ENCODE measurements at places on chromosomes 4 and X. TPM values are rescaled to one million over a fixed set of nuclear protein-coding genes. Genes with fewer than 3 reads are reported as not detected.
A peak's percentile ranks its signal among the peaks of the same experiment; 100 is the strongest.

CENPE gene
- 6.1 TPM for polyA plus RNA-seq

INTU gene
- 5.0 TPM for polyA plus RNA-seq

AREG gene
- 1,566 TPM for polyA plus RNA-seq

AR gene
- 0.27 TPM for polyA plus RNA-seq

AFF2 gene
- 0.03 TPM for polyA plus RNA-seq

TBC1D9 gene
- 9.0 TPM for polyA plus RNA-seq

DNA sequence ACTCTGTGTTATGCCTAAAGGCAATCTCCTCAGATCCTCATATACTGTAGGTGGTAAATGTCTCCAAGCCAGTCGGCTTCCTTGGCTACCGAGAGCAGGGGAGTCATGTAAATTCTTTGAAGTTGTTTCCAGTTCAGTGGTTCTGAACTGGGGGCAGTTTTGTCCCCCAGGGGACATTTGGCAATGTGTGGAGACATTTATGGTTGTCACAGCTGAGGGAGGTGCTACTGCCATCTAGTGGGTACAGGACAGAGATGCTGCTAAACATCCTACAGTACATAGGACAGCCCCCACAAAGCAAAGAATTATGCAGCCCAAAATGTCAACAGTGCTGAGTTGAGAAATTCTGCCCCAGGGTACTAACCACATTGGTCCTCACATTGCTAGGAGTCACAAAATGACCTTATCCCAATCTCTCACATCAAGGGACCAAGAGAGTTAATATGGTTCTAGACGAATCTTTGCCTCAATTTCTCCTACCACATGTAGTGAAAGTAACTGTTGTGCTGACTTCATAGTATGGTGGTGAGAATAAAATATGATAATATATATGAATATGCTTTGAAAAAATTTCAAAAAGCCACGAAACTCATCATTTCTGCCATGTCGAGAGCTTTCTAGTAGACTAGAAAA lies 104.4 kb upstream of the ARHGAP24 start:
- H3K36me3 ChIP-seq: no peaks in the 10 kb centered on the region
- peaks cover 6% of the 10 kb centered on the region for H3K27me3 ChIP-seq
- no peak overlapping the region for H3K4me3 ChIP-seq
- no peaks in the 10 kb centered on the region for H3K4me1 ChIP-seq

- no peak for DNase-seq
- no peaks in the 10 kb centered on the region for H3K27me3 ChIP-seq
- peak overlapping the region; percentile 81 for H3K27ac ChIP-seq
- H3K4me1 ChIP-seq: peaks cover 8% of the 10 kb centered on the region
- peaks cover 3% of the 10 kb centered on the region for H3K36me3 ChIP-seq
These were observed 1.1 kb upstream of the GTPBP6 start for GRCh38 chrX:319579-320125.

DNA sequence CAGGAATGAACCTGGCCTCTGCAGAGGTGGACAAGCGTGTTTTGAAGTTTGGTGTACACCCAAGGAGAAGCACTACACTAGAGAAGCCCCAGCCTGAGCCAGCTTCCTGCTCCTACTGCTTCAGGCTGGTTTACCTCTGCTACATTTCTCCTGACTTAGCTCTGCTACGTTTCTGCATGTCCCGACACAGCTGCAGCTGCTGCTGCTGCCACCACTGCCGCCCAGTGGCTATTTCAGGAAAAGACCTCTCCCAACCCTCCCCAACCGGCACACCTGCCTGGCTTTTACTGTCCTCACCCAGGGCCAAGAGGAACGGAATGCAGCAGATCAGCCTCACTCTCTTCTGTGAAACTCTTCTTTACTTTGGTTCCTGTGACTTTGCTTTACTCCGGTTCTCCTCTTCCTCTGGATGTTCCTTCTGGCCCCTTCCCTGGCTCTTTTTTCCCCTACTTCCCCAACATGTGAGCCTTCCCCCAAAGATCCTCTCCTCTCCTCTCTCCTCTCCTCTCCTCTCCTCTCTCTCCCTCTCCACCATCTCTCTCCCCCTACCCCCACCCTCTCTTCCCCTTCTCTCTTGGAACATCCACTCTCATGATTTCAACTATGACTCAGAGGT lies 3.1 kb upstream of the P2RY4 start:
- DNase-seq: peak; percentile 9
- no peaks in the 10 kb centered on the region for H3K27me3 ChIP-seq
- H3K4me3 ChIP-seq: no peak overlapping the region
- peaks cover 4% of the 10 kb centered on the region for H3K4me1 ChIP-seq
- no peaks in the 10 kb centered on the region for H3K36me3 ChIP-seq

- no peaks in the 10 kb centered on the region for H3K36me3 ChIP-seq
- no peak overlapping the region for H3K4me3 ChIP-seq
- DNase-seq: no peak
- no peaks in the 10 kb centered on the region for H3K4me1 ChIP-seq
These were observed 391.0 kb downstream of the RAB28 start for GRCh38 chr4:13093170-13093569.

GRCh38 chr4:8689741-8690140 lies 97.2 kb downstream of the CPZ start:
- H3K27me3 ChIP-seq: peaks cover 3% of the 10 kb centered on the region
- no peak overlapping the region for H3K4me3 ChIP-seq
- no peak for DNase-seq

DNA sequence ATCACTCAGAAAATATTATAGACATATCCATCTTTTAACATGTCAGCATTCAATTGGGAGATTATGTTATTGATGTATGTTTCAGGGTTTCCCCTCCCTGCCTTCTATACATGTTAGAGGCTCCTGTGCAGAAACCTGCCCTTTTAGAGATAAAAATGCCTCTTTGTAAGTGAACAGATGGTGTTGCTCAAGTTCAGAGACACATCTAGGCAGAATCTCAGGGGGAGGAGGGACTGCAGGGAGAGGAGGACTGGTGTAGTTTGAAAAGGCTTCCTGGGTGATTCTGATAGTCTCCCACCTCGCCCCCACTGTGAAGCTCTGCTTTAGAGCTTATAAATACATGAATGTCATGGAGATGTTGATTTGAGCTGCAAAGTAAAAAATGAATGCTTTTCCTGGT lies 12.0 kb upstream of the UNC5C start:
- H3K27me3 ChIP-seq: peaks cover 3% of the 10 kb centered on the region
- H3K4me1 ChIP-seq: no peaks in the 10 kb centered on the region
- no peaks in the 10 kb centered on the region for H3K36me3 ChIP-seq
- H3K27ac ChIP-seq: no peak overlapping the region
- no peak for DNase-seq

GRCh38 chrX:39253551-39253950 lies 452.3 kb downstream of the MID1IP1 start:
- no peaks in the 10 kb centered on the region for H3K27me3 ChIP-seq
- peaks cover 3% of the 10 kb centered on the region for H3K4me1 ChIP-seq
- H3K36me3 ChIP-seq: no peaks in the 10 kb centered on the region
- DNase-seq: peak; percentile 46

DNA sequence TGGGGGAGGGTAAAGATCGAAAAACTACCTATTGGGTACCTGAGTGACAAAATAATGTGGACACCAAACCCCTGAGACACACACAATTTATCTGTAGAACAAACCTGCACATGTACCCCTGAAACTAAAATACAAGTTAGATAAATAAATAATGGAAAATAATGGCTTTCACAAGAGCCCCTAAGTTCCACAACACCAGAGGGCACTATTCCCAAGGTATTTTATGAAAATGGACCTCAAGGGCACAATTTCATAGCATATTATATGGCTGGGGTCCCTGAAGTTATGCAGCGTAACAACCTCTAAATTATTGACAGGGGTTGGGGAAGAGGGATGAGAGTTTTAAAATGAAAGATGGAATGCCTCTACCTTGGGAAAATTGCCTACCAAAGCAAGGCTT lies 81.3 kb upstream of the TMEM33 start:
- no peak overlapping the region for H3K27ac ChIP-seq
- no peaks in the 10 kb centered on the region for H3K36me3 ChIP-seq
- no peak for DNase-seq
- no peak overlapping the region for H3K4me3 ChIP-seq
- H3K4me1 ChIP-seq: no peaks in the 10 kb centered on the region

GRCh38 chr4:86302251-86302650 lies 57.6 kb downstream of the MAPK10 start:
- no peaks in the 10 kb centered on the region for H3K27me3 ChIP-seq
- peaks cover under 1% of the 10 kb centered on the region for H3K4me1 ChIP-seq
- H3K4me3 ChIP-seq: no peak overlapping the region
- DNase-seq: no peak
- no peak overlapping the region for H3K27ac ChIP-seq

DNA sequence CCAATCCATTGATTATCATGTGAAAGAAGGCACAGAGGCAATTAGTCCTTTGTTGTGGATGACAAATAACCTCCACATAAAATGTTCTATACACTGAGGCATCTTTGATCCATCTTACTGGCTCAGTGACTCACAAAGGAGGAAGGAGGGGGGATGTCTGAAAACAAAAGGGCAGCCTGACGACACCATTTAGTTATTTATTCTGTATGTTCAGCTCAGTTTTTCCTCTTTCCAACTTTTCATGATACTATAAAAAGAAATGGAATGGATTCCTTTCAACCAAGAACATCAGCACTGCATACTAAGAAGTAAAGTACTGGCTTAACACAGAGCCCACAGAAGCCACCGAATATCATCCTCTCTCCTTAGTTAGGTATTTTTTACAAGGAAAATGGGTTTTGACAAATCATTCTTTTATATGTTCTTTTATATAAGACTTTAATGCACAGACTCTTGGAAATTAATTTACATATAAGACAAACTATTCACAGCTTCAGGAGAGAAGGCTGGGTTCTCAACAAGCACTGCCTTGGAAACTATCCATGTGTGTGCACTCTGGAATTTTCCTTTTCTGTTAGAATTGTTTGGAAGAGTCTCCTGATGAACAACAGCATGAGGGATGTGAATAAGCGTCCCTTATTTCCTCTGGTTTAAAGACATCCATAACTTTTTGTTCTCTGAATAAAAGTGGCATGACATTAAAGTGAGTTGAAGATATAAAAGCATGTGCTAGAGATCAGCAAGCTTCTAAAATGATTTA lies 135.6 kb downstream of the TSPAN5 start:
- H3K4me3 ChIP-seq: no peak overlapping the region
- DNase-seq: no peak
- no peaks in the 10 kb centered on the region for H3K36me3 ChIP-seq
- peaks cover 39% of the 10 kb centered on the region for H3K4me1 ChIP-seq
- H3K27ac ChIP-seq: peak overlapping the region; percentile 56

GRCh38 chr4:19823781-19824180 lies 427.9 kb upstream of the SLIT2 start:
- no peak overlapping the region for H3K4me3 ChIP-seq
- no peak for DNase-seq
- no peak overlapping the region for H3K27ac ChIP-seq
- H3K36me3 ChIP-seq: no peaks in the 10 kb centered on the region

GRCh38 chr4:38831653-38832052 lies 25.0 kb downstream of the TLR6 start:
- H3K27ac ChIP-seq: no peak overlapping the region
- no peaks in the 10 kb centered on the region for H3K27me3 ChIP-seq
- no peak overlapping the region for H3K4me3 ChIP-seq
- no peaks in the 10 kb centered on the region for H3K36me3 ChIP-seq

- H3K36me3 ChIP-seq: no peaks in the 10 kb centered on the region
- peaks cover 12% of the 10 kb centered on the region for H3K27me3 ChIP-seq
- peaks cover 9% of the 10 kb centered on the region for H3K4me1 ChIP-seq
These were observed 5.0 kb downstream of the FGF2 start for GRCh38 chr4:122831515-122832196.

DNA sequence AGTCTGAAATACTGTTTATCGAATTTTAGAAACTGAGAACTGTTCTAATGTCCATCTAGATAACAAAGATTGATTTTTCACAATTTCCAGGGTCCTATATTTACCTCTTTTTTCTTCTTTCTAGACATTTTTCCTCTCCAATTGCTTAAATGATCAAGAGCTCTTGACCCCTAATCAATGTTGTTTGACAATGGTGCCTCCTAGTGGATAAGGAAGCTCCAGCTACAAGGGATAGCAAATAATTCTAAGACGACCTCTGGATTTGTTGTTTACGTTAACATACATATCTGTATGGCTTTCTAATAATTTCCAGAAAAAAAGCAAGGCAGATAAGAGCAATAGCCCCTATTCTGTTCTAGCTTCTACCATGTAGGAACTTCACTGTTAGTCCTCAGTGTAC lies 35.8 kb downstream of the GPR82 start:
- H3K27ac ChIP-seq: no peak overlapping the region
- H3K4me3 ChIP-seq: no peak overlapping the region
- DNase-seq: no peak
- no peaks in the 10 kb centered on the region for H3K4me1 ChIP-seq

- H3K4me3 ChIP-seq: no peak overlapping the region
- no peaks in the 10 kb centered on the region for H3K4me1 ChIP-seq
- H3K27me3 ChIP-seq: no peaks in the 10 kb centered on the region
- DNase-seq: no peak
- no peak overlapping the region for H3K27ac ChIP-seq
These were observed 2701.7 kb downstream of the PCDH7 start for GRCh38 chr4:33421887-33422286.

DNA sequence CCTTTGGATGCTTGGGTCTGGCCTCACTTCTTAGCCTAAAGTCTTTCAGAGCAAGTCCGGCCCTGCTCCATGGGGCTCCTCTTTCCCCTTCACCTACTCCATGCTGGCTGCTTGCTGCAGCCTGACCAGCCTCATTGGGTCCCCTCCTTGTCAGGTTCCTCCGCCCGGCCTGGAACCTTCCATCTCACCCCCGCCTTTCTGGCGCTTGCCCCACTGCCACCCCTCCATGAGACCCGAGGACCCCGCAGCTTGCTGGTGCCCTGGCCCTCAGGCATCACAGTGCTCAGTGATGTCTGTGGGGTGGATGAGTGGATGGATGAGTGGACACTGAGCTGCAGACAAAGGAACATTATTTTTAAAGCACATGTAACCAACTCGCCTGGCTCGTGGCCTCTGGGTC lies 24.7 kb downstream of the SORCS2 start:
- no peaks in the 10 kb centered on the region for H3K36me3 ChIP-seq
- H3K4me1 ChIP-seq: peaks cover 9% of the 10 kb centered on the region
- no peak overlapping the region for H3K4me3 ChIP-seq

- H3K27me3 ChIP-seq: no peaks in the 10 kb centered on the region
- H3K4me3 ChIP-seq: peak overlapping the region; percentile 11
- DNase-seq: no peak
- peak overlapping the region; percentile 13 for H3K27ac ChIP-seq
These were observed 19.5 kb upstream of the CCNI start for GRCh38 chr4:77095101-77095821.

DNA sequence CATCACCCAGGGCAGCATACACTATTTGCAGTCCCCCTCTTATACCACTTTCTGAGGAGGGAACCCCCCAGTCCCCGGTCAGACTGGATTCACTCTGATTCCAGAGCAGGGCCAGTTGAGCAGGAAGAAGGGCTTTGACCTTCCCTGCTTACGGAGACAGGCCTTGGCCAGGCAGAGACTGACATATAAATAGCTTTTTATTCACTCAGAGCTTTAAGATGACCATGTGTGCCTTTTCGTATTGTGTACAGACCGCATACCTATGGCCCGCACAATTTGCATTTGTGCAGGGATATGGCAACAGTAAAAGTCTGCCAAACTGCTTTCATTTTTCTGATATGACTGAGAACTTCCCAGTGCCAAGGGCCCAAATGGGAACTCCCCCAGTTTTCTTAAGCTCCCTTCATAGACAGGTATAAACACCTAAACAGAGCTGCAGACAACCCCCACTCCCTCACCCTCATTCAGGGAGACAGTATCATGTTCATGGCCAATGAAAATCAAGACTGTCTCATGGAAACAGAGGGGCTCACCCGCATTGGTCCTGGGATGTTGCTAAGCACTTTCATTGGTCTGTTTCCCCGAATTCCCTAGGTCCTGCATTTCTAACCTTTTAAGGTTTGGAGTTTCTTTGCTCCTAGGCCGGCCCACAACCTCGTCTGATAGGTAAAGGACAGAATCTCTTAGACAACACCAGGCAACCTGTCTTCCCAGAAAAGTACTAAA lies 86.0 kb downstream of the RTL5 start:
- no peak overlapping the region for H3K4me3 ChIP-seq
- no peak for DNase-seq
- peaks cover 25% of the 10 kb centered on the region for H3K27me3 ChIP-seq
- H3K4me1 ChIP-seq: no peaks in the 10 kb centered on the region
- H3K36me3 ChIP-seq: no peaks in the 10 kb centered on the region

Data from keratinocyte (primary cell).